ENCODE measurements at places on chromosomes 5 and 9.

GRCh38 chr5:128782446-128782845 is 182.8 kb upstream of the SLC27A6 start:
- peak; percentile 32 for DNase-seq

DNA sequence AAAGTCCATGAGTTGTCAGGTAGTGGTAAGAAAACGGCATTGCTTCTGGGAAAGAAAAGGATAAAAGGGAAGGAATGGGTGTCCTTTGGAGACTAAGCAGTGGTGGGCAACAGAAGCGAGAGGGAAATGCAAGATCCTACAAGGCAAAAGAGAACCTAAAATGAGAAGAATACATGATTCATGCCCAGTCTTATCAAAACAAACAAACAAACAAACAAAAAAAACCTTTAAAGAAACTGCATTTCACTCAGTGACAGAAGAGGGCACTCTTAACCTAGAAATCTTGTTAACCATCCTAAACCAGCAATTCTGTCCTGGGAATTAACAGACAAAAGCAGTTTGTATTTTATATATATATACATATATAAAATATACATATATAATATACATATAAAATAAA is 88.5 kb downstream of the SUSD1 start:
- DNase-seq, result peak; percentile 49

DNA sequence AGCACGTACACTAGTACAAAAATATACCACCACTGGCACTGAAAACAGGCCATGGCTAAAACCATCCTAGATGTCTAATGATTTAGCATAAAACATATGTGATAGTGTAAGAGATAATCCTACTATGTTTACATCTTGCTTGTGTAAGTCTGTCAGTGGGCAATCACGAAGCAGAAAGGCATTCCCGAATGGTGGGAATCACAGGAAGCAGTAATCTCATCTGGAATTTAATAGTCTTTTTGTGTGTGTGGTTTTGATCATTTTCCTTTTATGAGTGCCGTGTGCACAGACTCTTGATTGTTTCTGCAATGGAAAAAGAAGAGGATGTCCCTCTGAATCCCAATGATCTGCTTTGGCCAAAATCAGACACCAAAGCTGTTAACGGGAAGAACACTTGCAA is 200.5 kb downstream of the EBF1 start:
- no peak for DNase-seq

DNA sequence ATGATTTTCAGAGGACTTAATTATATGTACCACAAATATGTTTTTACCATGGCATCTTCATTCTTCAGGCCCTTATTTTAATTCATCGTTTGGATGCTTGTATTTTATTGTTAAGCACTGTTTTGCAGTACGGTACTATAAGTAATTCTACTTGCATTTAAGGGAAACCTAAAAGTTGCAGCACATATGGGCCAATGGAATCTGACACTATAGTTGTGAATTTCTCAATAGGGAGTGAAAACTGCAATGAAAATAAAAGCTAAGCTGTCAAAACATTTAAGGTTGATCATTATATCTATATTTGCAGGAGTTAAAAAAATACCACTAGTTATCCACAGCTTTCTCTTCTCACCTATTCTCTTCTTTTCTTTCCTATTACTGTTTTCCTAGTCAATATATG is 1071.8 kb downstream of the MAT2B start:
- DNase-seq, result no peak

DNA sequence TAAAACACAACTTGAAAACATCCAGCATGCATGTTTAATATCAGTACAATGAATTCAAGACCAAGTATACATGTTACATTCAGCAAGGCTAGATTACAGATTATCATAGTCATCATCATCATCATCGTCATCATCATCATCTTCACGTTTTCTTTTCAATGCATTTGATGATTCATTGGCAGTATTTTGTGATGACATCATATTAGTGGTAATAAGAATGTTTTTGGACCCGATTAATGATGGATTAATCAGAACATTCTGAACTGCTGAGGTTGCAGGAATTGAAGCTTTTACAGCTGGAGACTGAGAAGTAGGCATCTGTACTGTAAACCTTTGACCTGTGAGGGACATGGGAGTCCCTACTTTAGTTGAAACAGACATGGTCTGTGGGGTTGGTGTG is 4.5 kb downstream of the AK6 start:
- DNase-seq, result no peak

DNA sequence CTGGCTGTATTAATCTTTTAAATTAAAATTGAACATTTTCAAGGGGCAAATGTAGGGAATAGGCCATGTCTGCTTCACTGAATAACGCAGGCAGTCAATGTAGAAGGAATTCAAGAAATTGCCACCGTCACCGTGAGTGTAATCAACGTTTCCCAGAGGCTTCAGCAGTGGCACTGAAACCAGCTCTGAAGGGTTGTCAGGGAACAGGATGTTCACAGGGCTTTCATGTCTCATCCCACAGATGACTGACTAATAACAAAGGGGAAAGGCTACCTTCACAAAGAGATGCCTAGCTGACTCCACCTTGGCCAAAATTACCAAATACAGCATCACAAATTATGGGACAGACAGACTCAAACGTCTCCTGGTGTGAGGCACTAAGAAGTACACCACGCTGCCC is 70.4 kb upstream of the SIMC1 start:
- DNase-seq, result no peak

- DNase-seq, result no peak
Observed at GRCh38 chr5:76978869-76979268, 26.0 kb downstream of the CRHBP start.

GRCh38 chr5:140560227-140560626 is 3.0 kb upstream of the SRA1 start:
- DNase-seq, result no peak

GRCh38 chr9:2459756-2460155 is 161.8 kb upstream of the VLDLR start:
- DNase-seq, result no peak

DNA sequence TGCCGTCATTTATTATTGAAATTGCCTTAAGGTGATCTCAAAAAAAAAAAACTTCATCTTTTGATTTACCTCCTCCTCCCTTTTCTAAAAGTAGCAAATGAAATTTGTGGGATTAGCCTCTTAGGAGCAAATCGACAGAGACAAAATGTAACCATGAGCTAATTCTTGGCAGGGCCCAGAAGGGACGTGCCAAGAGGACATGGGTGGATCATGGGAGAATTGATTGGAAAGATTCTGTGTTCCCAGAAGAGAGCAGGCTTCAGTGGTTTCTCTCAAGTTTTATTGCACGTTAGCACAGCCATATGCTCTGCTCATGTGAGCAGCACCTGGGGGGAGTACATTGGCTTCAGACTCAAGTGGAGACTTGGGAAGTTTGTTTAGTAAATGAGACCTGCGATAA is 394.6 kb downstream of the ELAVL2 start:
- no peak for DNase-seq

GRCh38 chr9:135775911-135776310 is 73.9 kb downstream of the KCNT1 start:
- no peak for DNase-seq

- DNase-seq, result peak; percentile 68
Observed at GRCh38 chr9:82332018-82332773, 343.6 kb downstream of the SPATA31D1 start.

DNA sequence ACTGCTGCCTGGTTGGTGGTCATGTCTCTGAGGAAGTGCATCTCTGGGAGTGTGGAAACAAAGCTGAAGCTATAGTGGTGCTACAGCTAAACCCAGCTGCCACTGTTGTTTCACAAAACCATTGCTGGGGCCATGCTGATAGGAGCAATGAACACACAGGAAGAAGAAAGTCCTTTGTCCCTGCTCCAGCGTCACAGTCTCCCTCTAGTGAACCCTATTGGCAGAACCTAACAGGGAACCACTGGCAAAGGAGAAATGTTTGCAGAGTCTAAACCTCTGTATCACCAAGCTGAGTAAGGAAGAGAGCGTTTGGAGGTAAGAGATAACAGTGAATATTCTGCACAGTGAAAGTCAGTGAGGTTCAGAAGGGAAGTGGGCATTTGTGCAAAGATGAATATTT is 244.0 kb downstream of the YTHDC2 start:
- DNase-seq, result no peak

GRCh38 chr9:112349008-112349333 is 15.6 kb upstream of the PTBP3 start:
- DNase-seq, result no peak

GRCh38 chr9:124001866-124002525 is 9.6 kb upstream of the LHX2 start:
- no peak for DNase-seq

GRCh38 chr9:134329886-134330285 is 3.6 kb downstream of the RXRA start:
- DNase-seq, result no peak

GRCh38 chr9:99296291-99296951 is 74.3 kb downstream of the SEC61B start:
- peak; percentile 54 for DNase-seq

GRCh38 chr9:37988602-37989001 is 80.4 kb downstream of the SHB start:
- DNase-seq, result no peak

DNA sequence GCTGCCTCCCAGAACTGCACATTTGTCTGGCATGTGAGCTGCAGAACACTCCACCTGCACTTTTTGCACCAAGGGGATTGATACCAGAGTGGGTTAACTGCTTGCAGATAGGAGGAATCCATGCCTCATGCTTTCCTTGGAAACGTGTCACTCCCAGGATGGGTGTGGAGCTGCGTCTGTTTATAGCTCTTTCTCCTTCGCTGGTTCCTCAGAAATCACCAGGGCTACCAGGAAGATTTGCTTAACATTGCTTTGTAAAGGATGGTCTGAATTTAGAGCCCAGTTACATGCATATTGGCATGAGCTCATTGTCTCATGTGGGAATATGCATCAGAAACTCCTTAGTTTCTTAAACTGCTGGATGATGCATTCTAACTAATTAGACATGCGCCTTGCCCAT is 234.6 kb downstream of the GADD45G start:
- no peak for DNase-seq

- DNase-seq, result no peak
Observed at GRCh38 chr5:116343961-116344360, 230.7 kb downstream of the SEMA6A start.

DNA sequence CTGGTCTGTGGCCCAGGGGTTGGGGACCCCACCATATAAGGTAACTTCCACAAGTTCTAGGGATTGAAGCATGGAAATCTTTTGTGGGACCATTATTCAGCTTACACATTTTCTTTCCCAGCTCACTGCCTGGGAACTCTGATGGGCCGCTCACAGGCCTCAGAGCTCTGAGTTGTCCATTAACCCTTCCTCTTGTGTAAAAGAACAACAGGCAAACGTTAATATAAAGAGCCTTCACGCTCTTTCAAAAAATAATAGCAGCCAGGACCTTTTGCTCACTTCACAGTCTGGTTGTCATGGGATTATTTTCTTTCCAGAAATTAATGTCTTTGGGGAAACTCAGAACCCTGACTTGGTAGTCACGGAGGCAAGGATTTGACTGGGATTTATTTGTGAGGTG is 443.3 kb downstream of the AGTPBP1 start:
- DNase-seq, result no peak

DNA sequence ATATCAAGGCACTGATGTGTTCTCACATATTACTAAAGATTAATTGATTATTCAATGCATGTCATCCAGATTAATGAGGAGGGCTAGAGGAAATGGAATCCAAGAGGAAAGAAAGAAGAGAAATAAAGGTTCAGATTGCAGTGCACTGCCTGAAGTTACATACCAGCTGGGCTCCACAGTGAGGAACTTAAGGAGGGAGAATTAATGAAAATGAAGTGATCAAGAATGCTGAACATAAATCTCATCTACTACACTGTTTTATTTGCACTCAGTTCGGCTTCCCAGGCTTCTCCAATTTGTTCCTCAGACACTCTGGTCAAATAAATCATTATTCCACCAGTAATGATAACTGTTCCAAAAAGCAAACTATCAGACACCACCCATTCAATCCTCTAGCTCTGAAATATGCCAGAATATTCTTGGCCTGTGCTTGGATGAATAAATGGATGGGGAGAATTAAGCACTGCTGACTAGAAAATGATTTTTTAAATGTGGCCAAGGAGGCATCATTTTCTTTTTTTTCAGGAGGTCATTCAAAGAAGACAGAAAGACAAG is 88.6 kb upstream of the FBN2 start:
- no peak for DNase-seq

GRCh38 chr5:118703241-118703640 is 285.1 kb downstream of the DTWD2 start:
- no peak for DNase-seq

DNA sequence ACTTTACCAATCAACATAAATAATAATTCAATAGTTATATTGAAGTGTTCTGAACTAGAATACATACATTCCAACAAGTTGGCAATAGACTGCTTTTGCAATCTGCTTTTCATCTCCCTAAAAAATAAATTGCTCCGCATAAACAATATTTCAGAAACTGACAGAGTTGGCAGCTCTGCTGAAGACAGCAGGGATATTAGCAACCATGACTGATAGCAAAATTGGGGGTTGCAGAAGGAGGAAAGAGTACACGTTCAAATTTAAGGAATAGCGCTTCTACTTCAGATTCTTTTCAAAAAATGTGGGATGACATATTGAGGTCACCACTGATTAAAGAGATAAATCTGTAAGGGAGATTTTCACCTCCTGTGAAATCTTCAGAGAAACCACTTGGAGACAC is 521.2 kb downstream of the DTWD2 start:
- DNase-seq, result no peak

- DNase-seq, result peak; percentile 27
Observed at GRCh38 chr9:33158843-33159776, 8.0 kb downstream of the B4GALT1 start.

GRCh38 chr5:157484768-157485167 is 24.8 kb downstream of the NIPAL4 start:
- peak; percentile 70 for DNase-seq

GRCh38 chr9:129231022-129231739 is 53.1 kb upstream of the IER5L start:
- no peak for DNase-seq

- no peak for DNase-seq
Observed at GRCh38 chr5:25500635-25501034, 855.9 kb upstream of the CDH10 start.

DNA sequence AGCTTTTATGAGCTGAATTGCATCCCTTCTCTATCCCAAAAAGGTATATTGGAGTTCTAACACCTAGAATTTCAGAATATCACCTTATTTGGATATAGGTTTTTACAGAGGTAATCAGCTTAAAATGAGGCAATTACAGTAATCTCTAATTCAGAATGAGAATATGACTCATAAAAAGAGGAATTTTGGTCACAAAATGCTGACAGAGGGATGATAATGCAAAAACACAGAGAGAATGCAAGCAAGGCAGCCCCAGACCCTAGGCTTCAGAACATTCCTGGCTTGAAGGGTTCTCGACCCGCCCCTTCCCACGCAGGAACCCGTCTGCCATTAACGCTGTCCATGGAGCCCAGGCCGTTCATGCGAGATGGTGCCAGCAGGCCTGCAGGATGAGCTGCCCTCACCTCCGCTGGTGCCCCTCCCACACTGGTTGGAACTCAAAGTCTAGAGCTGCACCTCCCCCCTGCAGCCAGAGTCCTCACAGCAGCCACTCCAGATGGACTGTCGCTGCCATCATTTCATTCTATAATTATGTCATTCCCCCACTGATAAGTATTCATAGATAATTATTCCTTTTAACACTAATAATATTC is 1173.4 kb upstream of the ACO1 start:
- no peak for DNase-seq

- no peak for DNase-seq
Observed at GRCh38 chr5:149544028-149544420, 7.2 kb downstream of the CSNK1A1 start.
